ENCODE measurements at places on chromosomes 1 and 21.
A peak's percentile ranks its signal among the peaks of the same experiment; 100 is the strongest.

GRCh38 chr1:81392526-81393226, 408.1 kb upstream of the ADGRL2 start:
- ATAC-seq: no peak

- no peak for ATAC-seq
These were observed 971.0 kb downstream of the AMY1C start for GRCh38 chr1:104720741-104721140.

- ATAC-seq: peak; percentile 94
These were observed 9.8 kb upstream of the SFN start for GRCh38 chr1:26853156-26853555.

GRCh38 chr1:161720956-161721737, at the start of gene FCRLB:
FCRLB (plus strand) TSS chr1:161721544; CDS start chr1:161722673, 1,129 bp downstream.
- ATAC-seq: no peak

DNA sequence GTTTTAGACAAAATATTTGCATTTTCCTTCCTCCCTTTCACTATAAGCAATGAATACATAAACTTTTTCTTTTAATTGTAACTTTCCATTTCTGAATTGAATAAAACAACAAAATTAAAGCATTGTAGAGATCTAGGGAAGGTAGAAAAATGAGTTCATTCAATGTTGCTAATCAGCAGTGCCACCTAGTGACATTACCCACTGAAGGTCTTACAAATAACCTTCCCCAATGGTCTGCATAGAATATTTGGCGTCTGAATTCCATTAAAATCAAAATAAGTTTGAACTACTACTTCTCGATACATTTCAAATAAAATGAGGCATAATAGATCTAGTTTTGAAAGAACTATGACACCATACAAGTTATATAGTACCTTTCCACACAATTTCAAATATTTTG, 19.6 kb downstream of the FH start:
- peak; percentile 84 for ATAC-seq

DNA sequence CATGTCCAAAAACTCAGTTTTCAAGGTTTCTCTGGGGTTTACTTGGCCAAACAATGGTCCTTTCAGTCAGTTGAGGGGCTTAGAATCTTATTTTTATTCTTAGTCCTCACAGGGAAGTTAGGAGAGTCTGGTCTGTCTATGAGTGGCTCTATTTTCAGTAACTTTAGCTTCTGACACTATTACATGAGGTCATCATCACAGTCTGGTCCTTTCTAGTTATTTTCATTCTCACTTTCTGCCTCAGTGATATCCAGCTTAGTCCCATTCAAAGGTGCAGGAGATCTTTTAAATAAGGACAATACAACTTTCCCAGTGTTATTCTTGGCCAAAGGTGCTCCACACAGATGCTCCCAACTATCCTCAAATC, 30.0 kb upstream of the FGGY start:
- ATAC-seq: no peak

DNA sequence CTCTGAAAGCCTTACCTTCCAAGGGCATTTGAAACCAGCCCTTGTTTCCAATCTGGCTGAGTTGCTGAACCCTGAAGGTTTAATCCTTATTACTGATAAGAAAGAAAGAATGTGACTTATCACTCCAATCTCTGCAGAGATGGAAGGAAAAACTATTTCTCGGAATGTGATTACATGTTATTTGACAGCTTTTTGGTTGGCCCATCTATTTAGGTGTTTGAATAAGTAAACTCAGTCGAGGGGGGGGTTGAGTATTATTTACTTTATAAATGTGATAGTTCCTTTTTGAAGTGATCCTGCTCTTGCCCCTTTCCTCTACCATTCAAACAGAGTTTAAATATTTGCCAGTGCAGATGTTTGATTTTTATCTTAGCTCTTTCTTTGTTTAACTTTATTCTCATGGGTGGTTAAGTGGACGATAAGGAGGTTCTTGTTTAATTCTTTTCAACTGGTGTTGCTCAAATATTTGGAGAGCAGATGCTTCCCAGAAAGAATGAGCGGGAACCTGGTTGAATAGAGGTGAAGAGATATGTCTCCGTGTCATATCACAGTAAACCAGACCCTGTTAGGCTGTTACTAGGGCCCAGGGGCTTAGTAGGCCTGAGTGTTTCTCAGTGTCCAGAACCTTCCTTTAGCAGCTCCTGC, 126.1 kb downstream of the CACHD1 start:
- no peak for ATAC-seq

DNA sequence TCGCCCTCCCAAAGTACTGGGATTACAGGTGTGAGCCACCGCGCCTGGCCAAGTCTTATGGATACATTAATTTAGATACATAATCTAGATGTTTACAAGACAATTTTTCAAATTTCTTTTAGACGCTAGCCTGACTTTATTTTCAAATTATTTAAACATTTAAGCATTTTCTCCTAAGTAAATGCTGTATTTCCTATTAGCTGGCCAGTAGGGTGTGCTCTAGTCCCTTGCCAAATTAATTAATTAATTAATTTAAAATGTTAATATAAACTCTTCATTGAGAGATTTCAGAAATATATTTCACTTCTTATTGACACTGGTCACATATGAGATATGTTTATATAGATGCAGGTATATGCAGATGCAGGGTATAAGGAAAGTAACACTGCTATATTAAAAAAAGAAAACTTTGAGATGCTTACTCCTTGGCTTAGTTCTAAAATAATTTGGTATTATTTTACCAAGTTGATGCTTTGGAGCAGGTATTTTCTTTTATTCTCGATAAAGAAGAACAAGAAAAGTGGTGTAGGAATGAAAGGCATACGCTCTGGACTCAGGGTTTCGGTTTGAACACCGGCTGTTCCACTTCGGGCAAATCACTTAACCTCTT, 5.2 kb upstream of the ERRFI1 start:
- ATAC-seq: no peak

DNA sequence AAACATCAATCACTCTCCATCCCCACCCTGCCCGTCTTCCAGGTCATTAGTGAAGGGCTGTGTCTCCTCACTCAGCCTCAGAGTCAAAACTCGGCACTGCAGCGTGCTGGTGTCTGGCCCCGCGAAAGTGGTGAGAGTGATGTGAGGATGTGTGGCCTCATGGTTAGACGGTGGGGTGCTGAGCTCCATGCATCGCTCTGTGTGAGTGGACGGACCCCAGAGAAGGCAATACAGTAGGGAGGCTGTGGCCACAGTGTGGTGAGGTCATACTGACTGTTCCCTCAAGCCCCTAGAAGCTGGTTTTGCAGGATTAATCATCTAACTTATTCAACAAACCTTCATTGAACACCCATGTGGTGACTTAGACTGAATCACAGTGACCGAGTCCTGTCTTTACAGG, 329.9 kb upstream of the AJAP1 start:
- no peak for ATAC-seq

- ATAC-seq: peak; percentile 51
These were observed 11.1 kb upstream of the PAXBP1 start for GRCh38 chr21:32782698-32783097.

DNA sequence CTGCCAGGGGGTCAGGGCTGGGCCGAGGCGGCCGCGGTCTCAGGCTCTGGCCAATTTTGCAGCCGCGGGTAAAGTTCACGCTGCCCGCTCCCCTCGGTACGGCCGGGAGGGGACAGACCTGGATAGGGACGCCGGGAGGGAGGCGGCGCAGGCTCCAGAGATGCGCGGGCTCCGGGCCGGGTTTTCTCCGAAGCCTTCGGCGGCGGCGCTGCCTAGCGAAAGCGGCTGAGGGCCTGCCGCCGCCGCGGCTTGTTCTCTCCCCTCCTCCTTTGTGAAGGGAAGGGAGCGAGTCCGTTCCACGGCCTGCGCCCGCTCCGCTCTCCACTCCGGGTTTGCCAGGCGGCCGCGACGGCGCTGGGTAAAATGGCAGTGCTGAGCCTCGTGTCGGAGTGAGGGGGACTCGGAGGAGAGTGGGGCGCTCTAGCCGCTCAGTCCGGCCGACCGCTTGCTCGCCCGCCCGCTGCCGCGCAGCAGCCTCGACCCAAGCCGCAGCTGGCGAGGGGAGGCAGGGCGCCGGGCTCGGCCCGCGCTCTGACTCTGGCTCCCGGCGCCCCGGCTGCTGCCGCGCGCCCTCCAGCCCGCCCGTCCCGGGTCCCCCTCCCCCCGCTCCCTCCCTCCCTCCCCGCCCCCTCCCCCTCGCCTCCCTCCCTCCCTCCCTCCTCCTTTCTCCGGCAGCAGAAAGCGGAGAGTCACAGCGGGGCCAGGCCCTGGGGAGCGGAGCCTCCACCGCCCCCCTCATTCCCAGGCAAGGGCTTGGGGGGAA, at the start of gene ARID1A:
Gene ARID1A, plus strand, starts transcription at position 660 of the 763 bp plus-strand sequence. CDS start 389 bp downstream, outside the sequence.
- ATAC-seq: peak; percentile 64

GRCh38 chr1:178643831-178644230, 81.2 kb upstream of the RALGPS2 start:
- ATAC-seq: no peak

DNA sequence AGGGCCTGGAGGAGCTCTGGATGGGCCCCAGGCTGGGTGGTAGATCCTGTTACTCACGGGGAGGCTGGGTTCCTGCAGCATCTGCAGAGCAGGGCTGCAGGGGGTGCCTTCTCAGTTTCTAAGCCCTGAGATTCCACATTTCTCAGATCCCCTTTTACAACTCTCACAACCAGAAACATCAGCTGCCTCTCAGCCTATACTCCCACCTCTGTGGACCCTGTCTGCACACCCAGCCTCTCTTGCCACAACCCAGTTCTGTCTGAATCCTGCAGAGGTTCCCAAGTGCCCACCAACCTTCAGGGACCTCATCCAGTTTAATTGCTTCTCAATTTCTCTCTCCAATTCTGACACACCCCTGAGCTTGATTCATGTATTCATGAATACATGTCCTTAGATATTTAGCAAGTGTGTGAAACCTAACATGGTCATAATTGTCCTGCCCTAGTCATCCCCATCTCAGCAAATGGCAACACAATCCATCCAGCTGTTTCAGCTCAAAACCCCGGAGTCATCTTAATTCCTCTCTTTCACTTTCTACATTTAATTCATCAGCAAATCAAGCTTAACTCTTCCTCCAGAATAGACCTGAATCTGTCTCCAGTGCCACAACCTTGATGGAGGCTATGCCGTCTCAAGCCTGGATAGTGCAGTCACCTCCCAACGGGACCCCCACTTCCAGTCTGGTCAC, 57.0 kb upstream of the NEK2 start:
- ATAC-seq: no peak

DNA sequence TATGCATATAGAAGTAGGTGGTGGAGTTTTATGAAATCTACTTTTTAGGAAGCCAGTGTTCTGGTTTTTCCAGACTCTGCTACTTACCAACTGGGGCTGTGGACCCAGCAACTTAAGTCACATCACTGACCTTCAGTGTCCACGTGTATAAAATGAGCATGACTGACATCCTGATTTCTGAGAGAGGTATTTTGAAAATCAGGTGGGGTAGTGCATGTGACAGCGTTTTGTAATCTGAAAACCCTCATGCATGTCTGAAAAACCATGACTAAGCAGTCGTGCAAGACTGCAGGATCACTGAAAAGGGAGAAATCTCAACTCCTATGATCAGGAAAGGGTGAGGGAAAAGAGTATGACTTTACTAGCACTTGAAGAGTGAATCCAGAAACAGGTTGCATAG, 26.1 kb downstream of the CR1L start:
- ATAC-seq: no peak

- ATAC-seq: no peak
These were observed 79.4 kb downstream of the GON4L start for GRCh38 chr1:155777582-155777981.

GRCh38 chr1:155093911-155094621, 15.4 kb downstream of the EFNA3 start:
- peak; percentile 85 for ATAC-seq

- ATAC-seq: no peak
These were observed 98.4 kb downstream of the DIRAS3 start for GRCh38 chr1:67952071-67952470.

GRCh38 chr1:197103300-197103699, 36.2 kb upstream of the F13B start:
- ATAC-seq: no peak

DNA sequence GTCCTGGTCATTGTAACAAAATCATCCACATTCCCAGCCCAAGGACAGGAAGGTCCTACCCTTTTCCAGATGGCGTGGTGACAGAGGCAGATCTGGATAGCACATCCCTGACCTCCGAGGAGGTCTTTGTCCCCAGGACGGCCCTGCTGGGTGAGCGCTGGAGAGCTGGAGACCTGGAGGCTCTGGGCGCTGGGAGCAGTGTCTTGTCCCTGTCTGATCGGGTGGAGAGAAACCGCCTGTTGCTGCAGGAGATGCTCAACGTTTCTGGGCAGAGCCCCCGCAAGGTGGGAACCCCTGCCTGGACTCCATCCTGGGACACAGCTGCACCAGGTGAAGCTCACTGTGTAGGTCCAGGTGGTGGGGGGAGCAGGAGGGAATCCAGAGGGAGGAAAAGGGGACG, 4.1 kb downstream of the KIAA1614 start:
- ATAC-seq: no peak

DNA sequence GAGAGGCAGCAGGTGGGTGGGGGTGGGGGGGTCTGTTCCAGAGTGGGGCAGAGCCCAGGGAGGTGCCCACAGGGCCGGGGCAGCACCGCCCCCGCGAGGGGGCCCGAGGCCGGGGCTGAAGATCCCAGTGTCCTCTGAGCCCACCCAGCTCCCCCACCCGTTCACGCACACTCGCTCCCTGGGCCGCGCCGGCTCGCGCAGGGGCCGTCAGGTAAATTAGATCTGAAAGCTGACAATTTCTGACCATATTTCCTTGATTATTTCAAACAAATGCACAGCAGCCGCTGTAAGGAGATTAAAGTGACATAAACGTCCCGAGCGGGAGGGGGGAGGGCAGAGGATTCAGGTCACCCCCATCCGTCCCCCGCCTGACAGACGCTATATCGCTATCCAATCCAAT, 118.0 kb downstream of the CASZ1 start:
- no peak for ATAC-seq

- ATAC-seq: no peak
These were observed 21.9 kb downstream of the HAO2 start for GRCh38 chr1:119390526-119390925.

DNA sequence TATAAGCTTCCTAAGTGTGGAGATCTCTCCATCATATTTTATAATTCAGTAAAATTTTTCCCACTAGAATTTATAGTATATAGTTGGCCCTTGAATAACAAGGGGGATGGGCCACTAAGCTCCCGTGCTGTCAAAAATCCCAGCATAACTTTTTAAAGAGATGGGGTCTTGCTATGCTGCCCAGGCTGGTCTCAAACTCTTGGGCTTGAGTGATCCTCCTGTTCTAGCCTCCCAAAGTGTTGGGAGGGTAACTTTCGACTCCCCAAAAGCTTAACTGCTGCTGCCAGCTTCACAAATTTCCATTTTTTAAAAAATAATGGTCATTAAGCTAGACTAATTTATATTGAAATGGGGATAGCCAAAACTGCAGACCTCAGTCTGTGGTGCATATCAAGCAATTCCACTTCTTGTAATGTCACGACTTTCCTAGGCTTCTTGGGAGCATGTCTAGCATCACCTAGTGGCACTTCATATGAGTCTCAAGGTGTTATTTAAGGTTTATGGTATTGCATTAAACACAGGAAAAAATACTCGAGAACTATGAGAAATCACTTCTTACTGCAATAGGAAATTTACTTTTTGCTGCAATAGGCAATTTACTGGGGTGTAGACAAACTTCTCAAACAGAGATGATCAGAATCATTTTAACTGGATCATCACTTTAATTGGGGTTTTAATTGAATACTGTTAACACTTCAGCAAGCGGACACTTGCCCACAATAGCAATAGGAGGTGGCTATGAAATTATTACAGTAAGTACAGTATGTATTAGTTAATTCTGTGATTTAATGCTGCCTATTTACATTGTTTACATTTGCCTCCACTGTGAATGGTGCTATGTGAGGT, 19.3 kb upstream of the ACTA1 start:
- peak; percentile 86 for ATAC-seq

- peak; percentile 26 for ATAC-seq
These were observed 7.5 kb downstream of the MINDY1 start for GRCh38 chr1:150999051-150999674.

- no peak for ATAC-seq
These were observed 12.1 kb downstream of the CGN start for GRCh38 chr1:151523326-151523725.

- ATAC-seq: peak; percentile 20
These were observed 6.1 kb downstream of the B3GALT6 start for GRCh38 chr1:1237874-1238701.
